ENCODE measurements at places on chromosomes 13 and 19.

GRCh38 chr19:1076951-1077350 is 10.0 kb downstream of the ARHGAP45 start:
- no peak for DNase-seq

GRCh38 chr13:20159646-20160305 is 1.1 kb downstream of the GJA3 start:
- DNase-seq = no peak

DNA sequence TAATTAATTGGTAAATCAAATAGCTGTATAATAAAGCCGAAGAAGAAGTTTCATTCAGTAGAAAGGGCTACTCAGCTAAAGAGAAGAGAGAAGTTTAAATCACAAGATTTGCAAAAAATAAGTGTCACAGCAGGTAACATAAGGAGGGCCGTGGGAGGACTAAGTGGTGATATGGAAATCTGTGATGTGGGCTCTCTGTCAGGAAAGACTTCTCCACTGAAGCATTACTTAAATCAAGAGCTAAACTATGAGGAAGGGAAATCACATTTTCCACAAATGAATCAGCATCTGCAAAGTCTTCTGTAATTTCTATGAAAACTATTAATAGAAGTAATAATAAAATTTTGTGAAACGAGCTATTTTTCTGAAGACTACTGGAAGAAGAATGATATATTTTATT is 153.8 kb downstream of the PCDH9 start:
- no peak for DNase-seq

DNA sequence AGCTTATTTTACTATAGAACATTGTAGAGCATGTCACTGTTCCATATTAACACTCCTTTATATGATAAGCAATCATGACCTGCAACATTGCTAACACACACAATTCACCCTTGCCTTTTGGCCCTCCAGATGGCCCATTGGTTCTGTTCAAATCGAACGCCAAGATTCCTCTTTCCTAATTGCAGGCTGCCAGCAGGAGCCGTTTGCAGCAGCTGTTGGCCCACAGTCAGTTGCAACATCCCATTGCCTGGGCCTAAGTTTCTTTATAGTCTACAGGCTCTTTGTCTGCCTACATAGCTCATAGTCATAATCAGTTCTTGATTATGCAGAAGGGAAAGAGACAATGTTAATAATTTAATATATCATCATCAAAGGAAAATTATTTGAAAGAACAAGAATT is 37.6 kb downstream of the KCTD12 start:
- no peak for DNase-seq
